ENCODE measurements at places on chromosomes 16 and 17.
A peak's percentile ranks its signal among the peaks of the same experiment; 100 is the strongest.

- no peak for DNase-seq
These were observed 15.2 kb upstream of the PLD6 start for GRCh38 chr17:17221329-17221728.

GRCh38 chr17:15263206-15263579, 1.9 kb downstream of the PMP22 start:
- DNase-seq = peak; percentile 94

DNA sequence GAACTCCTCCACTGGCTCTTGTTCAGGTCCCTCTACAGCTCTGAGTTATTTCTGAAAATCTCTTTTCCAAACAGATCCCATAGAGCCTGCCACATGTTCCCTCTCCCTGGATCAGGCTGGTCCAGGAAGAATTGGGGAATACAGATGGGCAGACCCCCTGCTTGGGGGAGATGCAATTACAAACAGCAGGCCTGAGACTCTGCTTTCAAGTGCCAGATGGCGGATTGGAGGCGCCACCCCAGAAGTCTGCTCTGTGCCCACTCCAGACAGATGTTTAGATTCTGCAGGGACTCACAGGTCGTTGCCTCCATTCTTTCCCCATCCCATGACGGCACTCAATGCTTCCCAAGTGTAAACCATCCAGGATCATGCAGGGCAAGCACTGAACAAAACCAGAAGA, 316.6 kb downstream of the SLC39A11 start:
- DNase-seq = no peak

DNA sequence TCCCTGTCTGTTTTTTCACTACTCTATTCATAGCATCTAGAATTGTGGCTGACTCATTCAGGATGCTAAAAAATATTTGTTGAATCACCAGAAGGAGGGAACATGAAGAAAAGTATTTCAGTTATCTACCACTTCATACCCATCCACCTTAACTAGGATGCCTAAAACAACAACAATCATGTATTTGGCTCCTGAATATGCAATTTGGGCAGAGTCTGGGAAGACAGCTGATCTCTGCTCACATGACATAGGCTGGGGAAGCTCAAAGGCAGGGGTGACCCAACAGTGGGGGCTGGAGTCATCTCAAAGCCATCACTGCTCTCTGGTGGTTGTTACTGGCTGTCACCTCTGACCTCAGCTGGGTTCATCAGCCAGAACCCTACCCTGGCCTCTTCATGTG, 80.1 kb upstream of the RPL38 start:
- DNase-seq = peak; percentile 54

- DNase-seq = peak; percentile 74
These were observed 6.3 kb upstream of the XPO6 start for GRCh38 chr16:28218109-28218508.

- no peak for DNase-seq
These were observed 14.1 kb downstream of the RAB40C start for GRCh38 chr16:603933-604332.

GRCh38 chr16:28014851-28015250, 48.7 kb downstream of the GSG1L start:
- DNase-seq = no peak

GRCh38 chr16:12133729-12134128, 157.2 kb downstream of the SNX29 start:
- no peak for DNase-seq

DNA sequence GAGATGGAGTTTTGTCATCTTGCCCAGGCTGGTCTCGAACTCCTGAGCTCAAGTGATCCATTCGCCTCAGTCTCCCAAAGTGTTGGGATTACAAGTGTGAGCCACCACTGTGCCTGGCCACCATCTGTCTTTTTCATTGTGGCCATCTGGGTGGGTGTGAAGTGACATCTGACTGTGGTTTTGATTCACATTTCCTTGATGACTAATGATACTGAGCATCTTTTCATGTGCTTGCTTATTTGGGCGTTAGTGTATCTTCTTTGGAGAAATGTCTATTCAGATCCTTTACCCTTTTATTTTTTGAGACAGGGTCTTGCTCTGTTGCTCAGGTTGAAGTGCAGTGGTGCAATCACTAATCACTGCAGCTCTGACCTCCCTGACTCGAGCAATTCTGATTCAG, 53.9 kb upstream of the ERN1 start:
- peak; percentile 77 for DNase-seq

DNA sequence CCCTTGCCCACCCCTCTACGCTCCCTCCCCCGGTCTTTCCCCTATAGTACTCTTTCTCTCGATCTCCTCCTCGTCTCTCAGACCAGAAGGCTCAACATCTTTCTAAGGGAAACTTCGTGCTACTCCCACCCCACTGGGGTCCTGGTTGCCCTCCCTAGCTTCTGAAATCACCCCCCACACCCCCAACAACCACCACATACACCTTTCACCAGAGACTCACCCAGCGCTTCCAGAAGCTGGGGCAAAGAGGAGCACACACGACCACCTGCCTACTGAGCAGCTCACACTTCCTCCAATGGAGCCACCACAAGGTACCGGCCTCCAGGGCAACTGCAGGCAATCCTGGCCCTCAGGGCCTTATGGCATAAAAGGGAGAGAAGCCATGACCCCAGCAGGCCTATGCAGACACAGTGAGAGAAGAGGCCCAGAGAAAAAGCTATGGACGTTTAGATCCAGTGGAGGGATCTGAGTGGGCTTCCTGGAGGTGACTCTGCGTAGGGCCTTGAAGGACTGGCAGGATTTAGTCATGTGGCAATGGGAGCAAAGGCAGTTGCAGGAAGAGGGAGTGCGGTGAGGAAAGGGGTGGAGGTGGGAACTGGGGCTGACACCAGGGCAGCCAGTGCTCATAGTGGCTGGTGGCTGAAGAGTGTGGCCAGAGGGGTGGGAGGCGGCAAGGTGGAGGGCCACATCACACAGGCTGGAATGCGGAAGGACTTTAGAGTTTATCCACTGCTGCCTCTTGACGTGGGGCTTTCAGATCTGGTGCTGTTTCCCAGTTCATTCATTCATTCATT, 12.1 kb upstream of the TMEM92 start:
- DNase-seq = no peak

DNA sequence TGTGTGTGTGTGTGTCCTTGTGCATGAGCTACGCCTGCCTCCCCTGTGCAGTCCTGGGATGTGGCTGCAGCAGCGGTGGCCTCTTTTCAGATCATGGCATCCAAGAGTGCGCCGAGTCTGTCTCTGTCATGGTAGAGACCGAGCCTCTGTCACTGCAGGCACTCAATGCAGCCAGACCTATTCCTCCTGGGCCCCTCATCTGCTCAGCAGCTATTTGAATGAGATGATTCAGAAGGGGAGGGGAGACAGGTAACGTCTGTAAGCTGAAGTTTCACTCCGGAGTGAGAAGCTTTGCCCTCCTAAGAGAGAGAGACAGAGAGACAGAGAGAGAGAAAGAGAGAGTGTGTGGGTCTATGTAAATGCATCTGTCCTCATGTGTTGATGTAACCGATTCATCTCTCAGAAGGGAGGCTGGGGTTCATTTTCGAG, 22.5 kb downstream of the STAT5A start:
- no peak for DNase-seq

- DNase-seq = peak; percentile 69
These were observed at the start of gene ST6GALNAC2 for GRCh38 chr17:76585649-76586593. Gene ST6GALNAC2, minus strand, starts transcription at chr17:76585860. Its CDS starts 52 bp downstream, at chr17:76585808.

- DNase-seq = peak; percentile 78
These were observed 121.0 kb downstream of the PARN start for GRCh38 chr16:14509055-14509454.

GRCh38 chr17:64252831-64253230, 10.2 kb downstream of the TEX2 start:
- no peak for DNase-seq

DNA sequence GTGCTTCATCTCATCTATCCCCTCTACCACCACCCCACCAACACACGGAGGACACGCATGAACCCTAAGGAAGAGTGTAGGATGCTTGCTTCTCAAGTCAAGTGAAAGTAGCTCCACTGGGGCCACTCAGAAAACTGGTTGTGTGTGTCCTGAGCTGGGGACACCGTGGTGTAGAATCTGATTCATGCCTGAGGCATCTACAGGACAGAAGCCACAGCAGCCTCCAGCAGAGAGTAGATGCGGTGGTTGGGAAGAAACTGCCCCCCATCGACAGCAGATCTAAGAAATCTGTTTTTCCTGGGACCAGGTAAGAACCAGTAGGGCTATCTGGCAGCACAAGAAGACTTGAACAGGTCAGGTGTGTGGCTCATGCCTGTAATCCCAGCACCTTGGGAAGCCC, 51.9 kb upstream of the HLF start:
- DNase-seq = no peak

- no peak for DNase-seq
These were observed 126.0 kb upstream of the ERCC4 start for GRCh38 chr16:13793841-13794409.

GRCh38 chr16:85486256-85486915, 126.7 kb upstream of the GSE1 start:
- DNase-seq = no peak

- DNase-seq = peak; percentile 22
These were observed 17.4 kb upstream of the NOS2 start for GRCh38 chr17:27817731-27818130.
